ENCODE measurements at places on chromosomes 2 and 18.

- no peak for DNase-seq
Observed at GRCh38 chr18:42261731-42262130, 306.7 kb downstream of the PIK3C3 start.

DNA sequence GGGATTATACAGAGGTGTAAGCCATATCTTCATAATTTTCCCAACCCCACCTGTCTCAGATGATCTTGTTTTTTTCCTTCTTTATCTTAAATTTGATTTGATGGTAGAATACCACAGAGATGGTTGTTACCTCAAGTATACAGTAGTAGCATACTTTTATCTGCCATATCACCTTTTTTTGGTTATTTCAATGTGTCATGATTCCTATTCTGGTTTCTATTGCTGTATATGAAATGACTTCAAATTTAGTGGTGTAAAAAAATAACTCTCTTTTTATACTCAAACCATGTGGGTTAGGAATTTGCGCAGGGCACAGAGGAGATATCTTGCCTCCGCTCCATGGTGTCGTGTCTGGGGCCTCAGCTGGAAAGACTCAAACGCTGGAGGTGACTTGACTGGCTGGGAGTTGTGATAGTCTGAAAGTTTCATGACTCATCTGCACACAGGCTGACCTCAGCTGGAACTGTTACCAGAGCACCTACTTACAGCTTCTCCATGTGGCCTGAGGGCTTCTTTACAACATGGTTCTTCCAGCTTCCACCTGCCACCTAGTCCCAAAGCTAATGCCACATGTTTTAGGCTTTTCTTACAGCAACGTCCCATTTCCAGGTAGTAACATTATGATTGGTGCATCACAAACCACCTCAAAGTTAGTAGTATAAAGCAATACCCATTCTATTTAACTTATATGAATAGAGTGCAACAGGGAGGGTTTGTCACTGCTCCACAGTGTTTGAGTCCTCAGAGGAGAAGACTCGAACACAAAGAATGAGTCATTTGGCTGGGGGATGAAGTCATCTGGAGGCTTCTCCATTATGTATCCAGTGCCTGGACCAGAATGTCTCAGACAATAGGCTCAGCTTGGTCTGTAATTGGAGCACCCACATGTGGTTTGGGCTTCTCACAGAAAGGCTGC lies 82.3 kb upstream of the XPO1 start:
- DNase-seq = no peak

GRCh38 chr2:145199042-145199441 lies 679.1 kb upstream of the ZEB2 start:
- DNase-seq = no peak

DNA sequence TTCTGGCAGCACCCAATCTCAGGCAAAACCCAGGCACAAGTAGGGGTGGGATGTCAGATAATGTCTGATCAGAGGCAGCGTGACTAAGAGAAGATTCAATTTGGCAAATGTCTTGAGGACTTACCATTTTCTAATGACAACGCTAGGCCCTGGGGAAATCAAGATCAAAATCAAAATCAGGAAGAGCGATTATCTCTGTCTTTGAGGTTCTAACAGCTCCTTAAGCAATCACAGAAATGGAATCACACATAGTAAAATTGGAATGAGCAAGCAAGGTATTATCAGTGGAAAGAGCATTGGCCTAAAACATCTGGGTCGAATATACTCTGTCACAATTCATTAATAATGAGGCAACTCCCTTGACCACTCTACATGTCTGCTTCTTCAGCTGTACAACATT lies 8.6 kb upstream of the SERPINB2 start:
- DNase-seq = no peak

All from bone marrow (tissue), 2 donors.